AG08395 (cell line): ENCODE measurements at places on chromosomes 1 and 21.
A peak's percentile ranks its signal among the peaks of the same experiment; 100 is the strongest.

GRCh38 chr1:156123356-156124196, 9.1 kb downstream of the LMNA start:
- DNase-seq, result peak; percentile 70

- DNase-seq, result peak; percentile 90
Observed at GRCh38 chr1:62384276-62385005, 52.4 kb upstream of the USP1 start.

DNA sequence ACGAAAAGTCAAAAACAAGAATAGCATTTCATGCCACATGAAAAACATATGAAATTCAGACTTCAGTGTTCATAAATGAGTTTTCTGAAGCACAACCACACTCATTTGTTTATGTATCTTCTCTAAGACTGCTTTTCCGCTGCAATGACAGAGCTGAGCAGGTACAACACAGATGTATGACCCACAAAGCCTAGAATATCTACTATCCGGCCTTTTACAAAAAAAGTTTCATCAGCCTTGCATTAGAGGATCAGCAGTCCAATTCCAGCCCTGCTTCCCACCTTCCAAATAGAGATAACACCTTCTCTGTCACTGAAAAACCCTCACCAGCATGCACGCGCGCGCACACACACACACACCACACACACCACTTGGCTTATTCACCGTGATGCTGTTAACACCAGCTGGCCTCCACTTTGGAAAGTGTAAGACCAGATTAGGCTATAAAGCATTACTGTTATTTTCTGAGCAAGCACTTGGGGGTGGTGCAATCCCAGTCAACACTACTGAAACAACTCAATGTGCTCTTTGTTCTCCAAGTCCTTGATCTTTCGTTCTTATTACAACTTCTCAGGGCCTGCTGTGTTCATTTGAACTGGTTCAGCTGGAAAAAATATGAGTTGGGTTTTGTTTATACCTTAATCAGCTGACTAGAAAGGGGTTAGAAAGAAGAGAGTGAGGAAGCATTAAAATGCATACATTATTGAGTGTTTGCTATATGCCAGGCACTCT, 90.0 kb downstream of the GLUL start:
- DNase-seq, result peak; percentile 27

GRCh38 chr1:205746757-205747412, 3.1 kb downstream of the NUCKS1 start:
- no peak for DNase-seq

DNA sequence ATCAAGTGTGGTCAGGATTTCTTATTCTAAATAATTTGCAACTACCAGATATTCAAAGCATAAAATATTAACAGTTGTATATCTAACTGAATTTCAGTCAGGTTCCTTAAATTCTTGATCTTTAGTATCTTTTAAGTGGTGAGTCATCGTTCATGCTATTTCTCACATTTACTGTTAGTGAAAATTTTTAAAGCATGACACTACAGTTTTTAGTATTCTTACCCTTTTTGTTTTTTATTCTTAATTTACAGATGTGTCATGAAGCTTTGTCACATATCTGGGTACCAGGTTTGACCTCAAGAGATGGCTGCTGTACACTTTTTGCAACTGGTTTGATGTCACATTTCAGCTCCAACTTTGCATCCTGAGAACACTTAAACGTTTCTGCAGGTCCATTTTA, 12.7 kb downstream of the AKIRIN1 start:
- DNase-seq, result no peak
